ENCODE measurements at places on chromosomes 1 and 21. TPM values are rescaled to one million over a fixed set of nuclear protein-coding genes. Genes with fewer than 3 reads are reported as not detected.

Gene B3GALT2
- total RNA-seq = 4.3 TPM

DNA sequence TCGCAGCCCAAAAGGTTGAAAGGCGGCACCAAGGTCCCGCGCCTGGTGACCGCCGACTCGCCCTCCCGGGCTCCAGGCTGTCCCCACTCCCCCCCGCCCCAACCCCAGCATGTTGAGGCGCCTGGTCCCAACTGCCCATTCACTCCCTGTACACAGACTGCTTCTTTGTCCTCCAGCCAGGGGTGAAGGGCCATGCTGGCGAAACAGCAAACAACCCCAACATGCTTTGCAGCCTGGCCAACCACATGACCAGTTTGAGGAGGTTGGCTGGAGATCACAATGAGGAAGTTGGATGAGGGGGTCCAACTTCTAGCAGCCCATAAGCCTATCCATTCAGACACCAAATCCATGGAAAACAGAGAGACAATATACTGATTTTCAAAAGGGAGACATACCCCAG lies 13.5 kb downstream of the PDE9A start:
- no peak for DNase-seq

DNA sequence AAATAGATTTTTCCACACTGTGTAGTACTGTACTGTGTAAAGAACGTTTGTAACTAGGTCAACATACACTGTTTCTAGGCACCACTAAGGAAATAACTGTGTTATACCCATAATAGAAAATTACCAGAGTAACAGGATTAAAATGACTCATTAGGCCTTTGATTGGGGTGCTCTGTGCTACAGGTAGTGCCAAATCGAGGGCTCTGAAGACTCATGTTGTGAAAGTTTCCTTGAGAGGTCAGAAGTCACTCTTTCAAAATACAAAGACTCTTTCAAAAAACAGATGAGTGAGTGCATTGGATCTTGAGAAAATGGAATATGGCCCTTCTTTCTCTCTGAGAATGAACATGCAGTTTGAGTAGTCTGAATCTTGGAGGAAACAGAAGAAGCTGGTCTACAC lies 143.0 kb downstream of the MRPL39 start:
- DNase-seq = no peak

Gene ALG6
- total RNA-seq = 21.7 TPM

Gene CELSR2
- 2.0 TPM for total RNA-seq

- no peak for DNase-seq
Observed at GRCh38 chr1:193229136-193229535, 42.7 kb upstream of the B3GALT2 start.

DNA sequence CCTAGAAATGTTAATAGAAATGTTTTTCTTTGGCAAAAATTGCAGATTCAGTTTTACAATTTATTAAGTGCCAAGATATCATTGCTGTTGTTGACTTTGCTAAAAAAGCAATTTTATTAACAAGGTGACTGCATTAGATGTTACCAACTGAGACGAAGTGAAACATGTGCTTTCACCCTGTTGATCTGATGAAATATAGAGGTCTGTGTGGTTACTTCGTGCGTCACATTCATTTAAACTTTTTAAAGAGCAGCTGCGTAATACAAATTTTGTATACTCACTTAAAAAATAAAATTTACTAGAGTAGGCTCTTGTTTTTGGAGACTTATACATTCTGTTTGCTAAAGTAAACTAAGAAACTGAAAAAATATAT lies 465.7 kb downstream of the USP25 start:
- no peak for DNase-seq

DNA sequence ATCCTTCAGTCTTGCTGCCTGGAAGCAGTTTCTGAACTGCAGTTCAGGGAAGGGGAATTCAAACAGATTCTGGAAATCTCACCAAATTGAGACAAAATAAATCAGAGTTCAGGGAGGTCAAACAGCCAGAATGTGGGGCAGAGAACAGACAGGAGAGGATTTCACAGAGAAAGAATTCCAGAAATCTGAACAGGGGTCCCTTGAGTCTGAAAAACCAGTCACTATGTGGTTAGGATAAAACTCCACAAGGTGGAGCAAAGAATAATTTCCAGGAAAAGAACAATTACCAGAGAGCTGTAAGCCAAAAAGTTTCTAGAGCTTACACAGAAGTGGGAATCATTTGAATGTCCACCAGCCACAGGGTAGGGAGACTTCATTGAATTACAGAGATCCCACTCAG lies 84.7 kb downstream of the URB2 start:
- DNase-seq = no peak

DNA sequence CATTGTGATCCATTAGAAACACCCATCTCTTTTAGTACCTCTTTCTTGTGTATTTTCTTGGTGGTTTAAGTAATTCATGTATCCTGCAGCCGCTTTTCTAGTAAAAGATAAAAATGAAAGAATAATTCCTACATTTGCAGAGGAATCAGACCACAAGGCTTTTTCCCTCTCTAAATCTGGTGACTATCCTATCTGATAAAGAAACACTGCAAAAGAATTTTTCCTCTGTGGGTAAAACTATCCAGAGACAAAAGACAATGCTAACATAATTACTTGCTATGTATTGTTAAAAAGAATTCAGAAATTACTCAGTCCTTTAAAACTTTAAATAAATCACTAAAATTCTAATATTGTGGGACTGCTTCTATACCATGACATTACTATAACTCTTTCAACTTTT lies 51.0 kb downstream of the PRRX1 start:
- DNase-seq = no peak

DNA sequence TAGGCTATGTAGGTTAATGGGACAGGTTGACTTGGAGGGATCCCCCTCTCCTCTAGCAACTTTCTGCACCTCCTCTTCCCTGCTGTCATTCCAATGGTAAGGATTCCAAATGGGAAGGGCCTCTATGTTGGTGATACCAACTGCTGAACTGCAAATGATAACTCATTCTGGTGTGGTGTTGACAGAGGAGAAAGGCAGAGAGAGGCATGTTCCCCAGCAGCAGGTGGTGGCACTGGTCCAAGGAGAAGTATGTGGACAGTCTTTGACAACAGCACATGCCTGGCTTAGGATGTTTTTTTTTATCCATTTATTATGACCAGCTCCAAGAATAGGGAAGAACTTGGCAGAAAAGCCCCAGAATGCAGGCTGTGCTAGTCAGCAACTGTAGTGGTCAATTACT lies 19.6 kb upstream of the SPAG17 start:
- DNase-seq = no peak

DNA sequence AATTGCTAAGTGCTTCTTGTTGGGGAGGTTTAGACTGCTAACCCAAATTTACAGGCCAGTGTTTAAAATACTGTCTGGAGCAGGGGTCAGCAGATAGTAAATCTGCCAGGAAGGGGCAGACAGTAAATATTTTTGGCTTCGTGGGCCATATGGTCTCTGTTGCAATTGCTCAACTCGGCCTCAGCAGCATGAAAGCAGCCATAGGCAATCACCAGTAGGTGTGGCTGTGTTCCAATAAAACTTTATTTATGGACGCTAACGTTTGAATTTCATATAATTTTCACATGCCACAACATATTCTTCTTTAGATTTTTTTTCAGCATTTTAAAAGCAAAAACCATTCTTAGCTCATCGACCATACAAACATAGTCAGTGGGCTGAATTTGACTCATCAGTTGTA lies 172.7 kb downstream of the BRINP2 start:
- DNase-seq = no peak

Gene CYP4Z1
- total RNA-seq = not detected

Data from activated CD4-positive, alpha-beta memory T cell treated with anti-CD3 and anti-CD28 coated beads, Interleukin-2, amount 10 ng/mL, durations not matched to agents 7 days and 5 days (primary cell).